Fibroblast of the aortic adventitia (primary cell): ENCODE measurements at places on chromosomes 11 and 22.

- peak; percentile 77 for DNase-seq
Measured at GRCh38 chr11:113176599-113177360, 137.6 kb upstream of the TTC12 start.

- no peak for DNase-seq
Measured at GRCh38 chr11:57244911-57245310, 7.9 kb upstream of the APLNR start.

DNA sequence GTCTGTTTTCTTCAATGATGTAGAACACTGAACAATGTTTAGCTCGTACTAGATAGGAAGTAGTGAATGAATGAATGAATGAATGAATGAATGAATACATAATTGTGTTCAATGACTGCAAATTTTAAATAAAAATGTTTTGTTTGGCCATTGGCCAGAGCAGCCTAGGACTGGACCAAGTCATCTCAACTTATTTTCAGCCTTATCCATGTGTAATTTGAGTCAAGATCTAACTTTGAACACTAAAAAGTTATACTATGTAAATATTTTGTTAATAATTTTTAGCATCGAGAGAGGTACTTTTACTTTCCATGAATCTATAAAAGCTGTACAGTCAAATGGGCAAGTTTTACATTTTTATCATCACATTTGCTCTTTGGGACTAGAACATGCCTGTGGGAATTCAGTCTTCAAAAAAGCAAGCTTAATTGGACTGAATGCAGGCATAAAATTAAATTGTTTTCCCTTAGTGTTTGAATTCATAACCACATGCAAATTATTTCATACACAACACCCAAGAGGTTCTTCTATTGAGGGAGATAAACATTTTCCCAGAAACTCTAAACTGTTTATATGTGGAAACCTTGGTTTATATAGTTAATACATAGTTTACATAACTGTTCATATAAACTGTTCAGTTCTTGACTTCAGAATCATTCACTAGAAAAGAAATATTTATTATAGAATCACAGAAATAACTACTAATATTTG lies 222.1 kb upstream of the ANO3 start:
- no peak for DNase-seq

DNA sequence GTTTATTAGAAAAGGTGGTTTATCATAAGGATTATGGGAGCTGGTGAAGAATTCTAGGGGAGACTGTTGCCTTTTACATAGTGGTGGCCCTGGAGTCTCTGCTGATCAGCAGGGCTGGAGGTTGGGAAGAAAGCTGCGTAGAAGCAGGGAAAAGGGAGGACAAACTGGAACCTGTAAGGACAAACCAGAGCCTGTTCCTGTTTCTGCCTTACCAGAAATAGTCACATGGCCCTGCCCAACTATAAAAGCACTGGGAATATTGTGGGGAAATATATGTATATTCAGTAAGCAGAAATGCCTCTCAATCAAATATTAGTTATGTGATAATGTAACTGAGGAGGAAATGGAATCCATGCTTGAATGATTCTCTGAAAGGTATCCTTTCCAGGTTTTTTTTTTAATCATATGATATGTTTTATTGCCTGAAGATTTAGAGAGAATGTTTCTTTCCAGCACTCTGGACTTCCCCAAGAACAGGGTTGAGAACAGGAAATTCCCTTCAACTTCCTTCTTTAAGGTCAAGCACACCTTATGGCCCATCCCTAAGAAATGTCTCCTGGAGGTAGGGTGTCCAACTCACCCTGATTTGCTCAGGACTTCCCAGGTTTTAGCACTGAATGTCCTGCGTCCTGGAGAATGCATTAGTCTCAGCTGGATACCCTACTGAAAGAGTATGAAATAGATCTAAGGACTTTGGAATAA lies 33.9 kb upstream of the SCUBE2 start:
- DNase-seq, result no peak

- DNase-seq, result peak; percentile 56
Measured at GRCh38 chr11:120532082-120532831, 20.7 kb downstream of the GRIK4 start.

- DNase-seq, result peak; percentile 14
Measured at GRCh38 chr11:86209806-86210657, 34.5 kb upstream of the EED start.

DNA sequence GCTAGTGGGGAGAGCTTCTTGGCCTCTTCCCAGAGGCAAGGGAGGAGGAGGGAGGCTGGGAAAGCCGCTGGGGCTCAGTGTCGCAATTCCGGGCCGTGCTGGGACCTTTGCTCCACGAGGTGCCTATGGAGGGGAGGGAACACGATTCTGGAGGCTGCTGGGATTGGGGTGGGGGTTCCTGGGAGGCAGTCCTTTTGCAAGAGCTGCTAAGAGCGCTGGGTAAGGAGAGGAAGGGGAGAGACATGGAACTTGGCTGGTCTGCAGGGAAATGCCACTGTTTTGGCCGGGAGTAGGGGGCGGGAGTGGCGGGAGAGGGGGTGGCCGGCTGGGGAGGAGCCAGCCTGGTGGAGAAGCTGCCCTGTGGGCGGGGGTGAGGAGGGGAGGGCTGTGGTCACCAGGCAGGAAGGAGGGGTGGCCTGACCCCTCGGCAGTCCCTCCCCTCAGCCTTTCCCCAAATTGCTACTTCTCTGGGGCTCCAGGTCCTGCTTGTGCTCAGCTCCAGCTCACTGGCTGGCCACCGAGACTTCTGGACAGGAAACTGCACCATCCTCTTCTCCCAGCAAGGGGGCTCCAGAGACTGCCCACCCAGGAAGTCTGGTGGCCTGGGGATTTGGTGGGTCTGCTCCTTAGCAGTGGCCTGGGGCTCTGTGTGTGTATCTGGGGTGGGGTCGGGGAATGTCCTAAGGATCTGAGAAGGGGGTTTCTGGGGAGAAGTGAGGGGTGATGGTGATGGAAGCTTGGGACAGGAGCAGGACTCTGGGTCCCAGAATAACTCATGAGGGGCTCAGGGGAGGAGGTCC lies at the start of gene NR1H3:
Gene NR1H3, plus strand, starts transcription at position 480 of the 800 bp plus-strand sequence. CDS start 1,221 bp downstream, outside the sequence.
- DNase-seq, result peak; percentile 75

DNA sequence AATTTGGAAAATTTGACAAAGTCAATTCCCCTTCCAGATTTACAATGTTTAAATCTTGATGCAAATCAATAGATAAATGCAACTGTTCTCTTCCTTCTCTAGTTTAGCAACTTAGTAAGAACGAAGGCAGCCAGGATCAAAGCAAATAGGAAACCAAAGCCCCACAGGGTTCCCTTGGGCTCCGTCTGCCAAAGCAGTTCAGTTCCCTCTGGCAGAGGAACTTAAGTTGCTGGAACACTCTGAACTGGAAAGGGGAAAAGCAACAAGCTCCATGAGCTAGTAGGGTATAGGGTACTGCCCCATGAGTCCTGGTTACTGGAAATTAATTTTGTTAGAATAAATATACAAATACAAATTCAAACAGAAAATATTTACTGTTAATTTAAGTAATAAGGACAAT lies 91.3 kb downstream of the RELT start:
- no peak for DNase-seq

GRCh38 chr11:132056689-132057088 lies 686.3 kb downstream of the NTM start:
- DNase-seq, result peak; percentile 84

DNA sequence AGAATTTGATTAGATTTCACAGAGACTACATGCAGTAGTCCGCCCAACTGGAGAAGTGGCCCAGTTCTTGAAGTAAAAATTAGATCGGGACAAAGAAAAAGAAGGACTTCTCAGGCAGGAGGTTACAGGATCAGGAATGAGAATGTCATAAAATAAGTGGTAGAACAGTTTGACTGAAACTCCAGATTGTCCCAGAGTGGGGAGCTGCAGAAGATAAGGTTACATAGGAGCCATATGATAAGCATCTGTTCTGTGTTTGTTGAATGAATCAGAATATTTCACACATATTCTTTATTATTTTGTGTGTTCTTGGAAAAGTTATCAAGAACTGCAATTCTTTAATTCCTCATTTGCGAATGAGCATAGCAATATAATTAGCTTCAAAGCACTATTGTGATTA lies 210.6 kb downstream of the AASDHPPT start:
- no peak for DNase-seq

GRCh38 chr11:130218501-130219070 lies 59.0 kb downstream of the ST14 start:
- no peak for DNase-seq

DNA sequence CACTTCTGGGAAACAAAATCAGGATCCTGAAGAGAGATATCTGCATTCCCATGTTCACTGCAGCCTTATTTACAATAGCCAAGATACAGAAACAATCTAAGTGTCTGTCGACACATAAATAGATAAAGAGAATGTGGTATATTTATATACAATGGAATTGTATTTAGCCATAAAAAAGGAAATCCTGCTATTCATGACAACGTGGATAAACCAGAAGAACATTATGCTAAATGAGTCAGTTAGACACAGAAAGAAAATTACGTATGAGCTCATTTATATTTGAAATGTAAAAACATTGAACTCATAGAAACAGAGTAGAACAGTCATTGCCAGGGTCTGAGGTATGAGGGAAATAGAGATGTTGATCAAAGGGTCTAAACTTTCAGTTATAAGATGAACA lies 6.1 kb downstream of the MRPL17 start:
- DNase-seq, result no peak

DNA sequence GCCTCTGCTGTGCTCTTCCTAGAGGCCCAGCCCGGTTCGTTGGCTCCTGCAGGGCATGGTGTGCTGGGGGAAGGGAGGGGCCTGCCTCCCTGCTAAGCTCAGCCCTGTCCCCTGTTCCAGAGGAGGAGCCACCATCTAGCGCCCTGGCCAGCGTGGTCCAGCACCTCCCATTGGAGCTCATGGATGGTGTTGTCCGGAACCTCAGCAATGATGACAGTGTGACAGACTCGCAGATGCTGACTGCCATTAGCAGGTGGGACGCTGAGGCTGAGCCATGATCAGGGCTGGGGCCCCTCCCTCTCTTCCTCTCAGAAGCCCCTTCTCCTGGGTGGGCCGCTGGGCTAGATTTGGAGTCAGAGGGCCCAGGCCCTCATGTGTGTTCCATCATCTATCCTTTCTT lies 9.1 kb downstream of the USP35 start:
- DNase-seq, result no peak

DNA sequence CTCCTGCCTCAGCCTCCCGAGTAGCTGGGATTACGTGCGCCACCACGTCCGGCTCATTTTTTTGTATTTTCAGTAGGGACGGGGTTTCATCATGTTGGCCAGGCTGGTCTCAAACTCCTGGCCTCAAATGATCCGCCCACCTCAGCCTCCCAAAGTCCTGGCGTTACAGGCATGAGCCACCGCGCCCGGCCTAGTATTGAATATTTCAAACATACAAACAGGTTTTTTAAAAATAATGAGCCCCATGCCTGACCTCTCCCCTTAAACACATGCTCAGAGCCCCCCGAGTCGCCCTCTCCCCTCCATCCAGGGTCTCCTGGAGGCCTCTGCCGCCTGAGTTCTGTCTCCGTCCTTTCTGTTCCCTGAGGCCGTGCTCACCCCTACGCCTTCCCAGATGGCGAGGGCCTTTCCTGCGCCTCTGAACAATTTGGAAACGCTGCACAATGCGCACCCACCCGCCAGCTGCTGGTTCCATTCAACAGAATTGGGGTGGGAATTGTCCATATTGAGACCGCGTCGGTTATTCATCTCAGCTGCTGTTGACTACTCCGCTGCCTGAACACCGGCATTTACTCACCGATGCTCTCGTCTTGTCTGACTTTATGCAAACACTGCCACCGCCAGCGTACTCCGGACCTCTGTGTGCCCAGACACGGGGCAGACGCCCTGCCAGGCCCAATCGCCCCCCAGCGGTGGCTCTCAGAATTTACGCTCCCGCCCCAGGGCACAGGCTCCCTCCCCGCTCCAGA lies 13.6 kb upstream of the RNH1 start:
- no peak for DNase-seq

GRCh38 chr22:46945481-46945880 lies 183.0 kb downstream of the TBC1D22A start:
- no peak for DNase-seq

GRCh38 chr11:119446434-119446833 lies 23.5 kb upstream of the THY1 start:
- no peak for DNase-seq

GRCh38 chr11:77175869-77176539 lies 48.0 kb downstream of the MYO7A start:
- DNase-seq, result no peak

DNA sequence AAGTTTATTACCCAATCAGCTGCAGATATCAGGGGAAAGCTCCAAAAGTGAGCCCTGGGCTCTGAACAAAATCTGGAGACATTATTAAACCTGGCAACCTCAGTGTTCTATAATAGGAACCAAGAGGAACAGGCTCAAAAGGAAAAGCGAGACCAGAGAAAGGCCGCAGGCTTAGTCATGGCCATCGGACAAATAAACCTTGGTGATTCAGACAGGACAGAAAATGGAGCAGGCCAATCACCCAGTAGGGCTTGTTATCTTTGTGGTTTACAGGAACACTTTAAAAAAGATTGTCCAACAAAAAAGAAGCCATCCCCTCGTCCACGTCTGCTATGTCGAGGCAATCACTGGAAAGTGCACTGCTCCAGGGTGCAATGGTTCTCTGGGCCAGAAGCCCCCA lies 7.7 kb upstream of the PANX1 start:
- DNase-seq, result peak; percentile 64

GRCh38 chr11:17389211-17389956 lies 925 bp upstream of the KCNJ11 start:
- DNase-seq, result no peak

- DNase-seq, result peak; percentile 7
Measured at GRCh38 chr11:104198576-104198975, 34.6 kb upstream of the PDGFD start.

- DNase-seq, result no peak
Measured at GRCh38 chr22:33864723-33865130, 55.5 kb downstream of the LARGE1 start.

GRCh38 chr11:127242676-127243075 lies 242.1 kb upstream of the KIRREL3 start:
- no peak for DNase-seq

- DNase-seq, result no peak
Measured at GRCh38 chr11:106179048-106179447, 101.6 kb downstream of the AASDHPPT start.

GRCh38 chr11:133082453-133082781 lies 449.9 kb downstream of the OPCML start:
- DNase-seq, result no peak

DNA sequence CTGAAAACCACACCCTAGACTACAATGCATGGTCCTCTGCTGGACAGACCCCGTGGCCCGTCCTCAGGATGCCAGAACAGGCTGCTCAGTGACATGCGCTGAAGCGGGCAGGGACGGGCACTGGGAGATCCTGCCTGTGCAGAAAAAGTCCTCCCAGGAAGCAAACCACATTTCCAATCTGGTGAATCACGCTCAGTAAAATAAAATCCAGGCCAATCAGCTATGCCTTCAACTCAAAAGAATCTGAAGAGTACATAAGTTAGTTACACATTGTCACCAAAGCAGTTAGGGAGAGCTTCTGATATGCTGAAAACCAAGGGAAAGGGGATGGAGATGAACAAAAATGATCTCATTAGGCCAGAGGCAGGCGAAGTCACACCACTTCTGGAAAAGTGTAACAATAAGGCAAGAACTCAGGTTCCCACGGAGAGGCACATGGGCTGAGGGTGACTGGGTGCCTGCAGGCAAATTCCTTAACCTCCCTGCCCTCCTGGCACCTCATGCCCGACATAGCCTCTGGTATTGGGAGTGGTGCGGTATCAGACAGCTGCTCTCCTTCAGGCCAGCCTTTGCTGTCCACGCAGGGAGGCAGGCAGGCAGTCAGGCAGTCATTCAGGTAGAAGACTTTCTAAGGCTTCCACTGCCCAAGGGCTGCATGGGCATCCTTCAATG lies 66.4 kb downstream of the APOL5 start:
- no peak for DNase-seq

- DNase-seq, result peak; percentile 90
Measured at GRCh38 chr11:47616726-47617416, 22.7 kb upstream of the C1QTNF4 start.
